ENCODE measurements at places on chromosomes 2 and 18. TPM values are rescaled to one million over a fixed set of nuclear protein-coding genes. Genes with fewer than 3 reads are reported as not detected.

SP5 gene
- 1.7 TPM for total RNA-seq

RNF125 gene
- 3.7 TPM for total RNA-seq

CEP76 gene
- total RNA-seq, result 8.6 TPM

ITPRIPL1 gene
- total RNA-seq, result 1.5 TPM

FHOD3 gene
- total RNA-seq, result 5.6 TPM

TPGS2 gene
- 171 TPM for total RNA-seq

CYTIP gene
- total RNA-seq, result 12.5 TPM

UNC80 gene
- 0.25 TPM for total RNA-seq

- no peak overlapping the region for H3K27ac ChIP-seq
- DNase-seq, result no peak
- no peaks in the 10 kb centered on the region for H3K4me1 ChIP-seq
- H3K27me3 ChIP-seq, result no peaks in the 10 kb centered on the region
- H3K4me3 ChIP-seq, result no peak overlapping the region
These were observed 106.6 kb upstream of the MSH6 start for GRCh38 chr2:47676261-47676926.

GRCh38 chr18:32049393-32050171 lies 31.0 kb downstream of the RNF125 start:
- DNase-seq, result no peak
- peaks cover 11% of the 10 kb centered on the region for H3K4me1 ChIP-seq
- H3K4me3 ChIP-seq, result no peak overlapping the region
- no peak overlapping the region for H3K27ac ChIP-seq
- H3K36me3 ChIP-seq, result no peaks in the 10 kb centered on the region

GRCh38 chr2:185643434-185643833 lies 95.2 kb upstream of the FSIP2 start:
- no peaks in the 10 kb centered on the region for H3K4me1 ChIP-seq
- H3K27me3 ChIP-seq, result no peaks in the 10 kb centered on the region
- H3K27ac ChIP-seq, result no peak overlapping the region
- no peak for DNase-seq

DNA sequence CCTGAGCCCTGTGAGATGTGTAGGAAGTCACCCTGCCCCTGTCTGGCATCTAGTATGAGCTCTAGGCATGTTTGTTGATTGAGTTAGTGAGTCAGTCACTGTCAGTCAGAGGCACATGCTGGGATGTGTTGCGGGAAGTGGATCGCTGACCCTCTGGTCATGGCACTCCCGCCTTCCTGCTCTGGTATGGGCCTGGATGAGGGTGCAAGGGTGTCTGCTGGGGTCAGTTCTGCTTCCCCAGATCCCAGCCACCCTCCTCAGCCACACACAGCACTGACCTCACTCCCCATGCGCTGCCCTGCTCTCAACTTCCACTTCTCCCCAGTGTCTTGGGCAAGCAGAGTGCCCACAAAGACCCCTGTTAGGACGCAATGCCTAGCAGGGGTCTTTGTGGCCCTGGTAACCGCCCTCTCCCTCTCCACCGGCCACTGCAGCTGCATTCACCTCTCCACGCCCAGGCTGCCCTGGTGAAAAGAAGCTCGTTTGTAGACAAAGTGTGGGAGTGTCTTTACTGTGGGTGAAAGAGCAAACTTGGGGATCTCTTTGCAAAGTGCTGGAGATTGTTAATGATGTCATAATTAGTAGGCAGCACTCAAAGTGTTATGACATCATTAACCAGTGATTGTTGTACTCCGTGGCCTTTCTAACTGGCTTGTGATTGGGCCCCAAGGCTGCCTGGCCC lies 252.1 kb downstream of the LDLRAD4 start:
- no peak overlapping the region for H3K27ac ChIP-seq
- no peaks in the 10 kb centered on the region for H3K4me1 ChIP-seq
- DNase-seq, result no peak
- no peak overlapping the region for H3K4me3 ChIP-seq
- H3K36me3 ChIP-seq, result no peaks in the 10 kb centered on the region

DNA sequence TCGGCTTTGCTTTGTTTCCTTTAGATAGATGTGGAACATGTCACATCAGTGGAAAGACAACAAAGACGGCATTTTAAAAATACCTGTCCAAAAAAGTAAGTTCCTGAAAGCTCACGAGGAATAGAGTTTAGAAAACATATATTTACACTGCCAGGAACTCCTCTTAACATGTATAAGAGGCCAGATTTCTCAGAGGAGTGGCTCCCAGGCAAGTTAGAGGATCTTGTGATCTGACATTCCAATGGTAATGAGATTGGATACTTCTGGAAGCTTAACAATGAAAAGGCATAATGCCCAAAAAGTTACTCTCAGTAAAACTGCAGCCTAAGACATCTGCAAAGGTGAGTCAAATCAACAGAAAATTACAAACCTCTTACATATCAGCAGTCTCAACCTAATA lies 77.1 kb downstream of the CYRIA start:
- no peak for DNase-seq
- no peak overlapping the region for H3K4me3 ChIP-seq
- H3K27me3 ChIP-seq, result no peaks in the 10 kb centered on the region
- no peaks in the 10 kb centered on the region for H3K4me1 ChIP-seq

- peak; percentile 18 for DNase-seq
- no peaks in the 10 kb centered on the region for H3K36me3 ChIP-seq
- no peak overlapping the region for H3K4me3 ChIP-seq
- H3K27me3 ChIP-seq, result no peaks in the 10 kb centered on the region
These were observed 166.4 kb downstream of the TMEM18 start for GRCh38 chr2:510839-511238.

DNA sequence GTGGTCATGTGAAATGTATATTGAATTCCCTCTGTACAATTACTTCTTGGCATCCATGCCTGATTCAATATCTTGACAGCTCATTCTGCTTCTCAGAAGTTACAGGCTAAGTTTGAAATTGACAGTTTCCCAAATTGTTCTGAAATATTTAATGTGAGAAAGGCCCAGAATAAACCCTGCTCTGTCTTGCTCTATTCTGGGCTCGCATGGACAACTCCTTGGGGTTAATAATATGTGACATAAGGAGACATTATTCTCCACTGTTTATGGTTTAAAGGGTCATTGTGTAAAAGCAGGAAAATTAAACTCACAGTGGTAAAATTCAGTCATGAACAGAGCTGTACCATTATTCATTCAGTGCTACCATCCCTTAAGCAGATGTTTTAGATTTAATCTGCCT lies 160.7 kb upstream of the CNTNAP5 start:
- no peaks in the 10 kb centered on the region for H3K4me1 ChIP-seq
- no peak for DNase-seq
- H3K27me3 ChIP-seq, result no peaks in the 10 kb centered on the region

DNA sequence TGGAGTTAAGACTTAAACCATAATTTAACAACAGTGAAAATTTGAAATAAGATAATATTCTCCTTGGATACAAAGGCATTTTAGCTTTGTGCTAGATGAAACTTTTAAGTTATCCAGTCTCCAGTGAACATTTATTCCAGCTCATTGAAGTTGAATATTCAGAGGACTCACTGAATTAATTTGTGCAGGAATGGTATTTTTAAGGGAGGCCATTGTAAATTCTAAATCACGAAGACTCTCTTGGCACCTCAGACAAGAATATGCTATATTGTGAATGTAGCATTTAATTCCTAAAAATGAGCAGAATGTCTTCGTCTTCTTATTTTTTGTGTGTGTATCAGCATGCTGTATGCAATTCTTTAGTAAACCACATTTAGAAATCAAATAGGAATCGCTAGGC lies 731.7 kb upstream of the RAB6C start:
- no peak for DNase-seq
- no peak overlapping the region for H3K27ac ChIP-seq
- H3K36me3 ChIP-seq, result no peaks in the 10 kb centered on the region
- no peaks in the 10 kb centered on the region for H3K27me3 ChIP-seq
- H3K4me3 ChIP-seq, result no peak overlapping the region

GRCh38 chr2:48424356-48424755 lies 105.6 kb upstream of the STON1 start:
- H3K4me1 ChIP-seq, result peaks cover 9% of the 10 kb centered on the region
- DNase-seq, result no peak
- H3K27ac ChIP-seq, result no peak overlapping the region
- no peaks in the 10 kb centered on the region for H3K27me3 ChIP-seq
- H3K4me3 ChIP-seq, result no peak overlapping the region

- DNase-seq, result no peak
- no peaks in the 10 kb centered on the region for H3K27me3 ChIP-seq
- no peak within 1 kb of the TSS for H3K27ac ChIP-seq
- H3K4me3 ChIP-seq, result peak within 1 kb of the TSS; percentile 20
These were observed at the start of gene DAW1 for GRCh38 chr2:227871375-227871791. Gene DAW1, plus strand, starts transcription at chr2:227871631. Its CDS starts 59 bp downstream, at chr2:227871690.

DNA sequence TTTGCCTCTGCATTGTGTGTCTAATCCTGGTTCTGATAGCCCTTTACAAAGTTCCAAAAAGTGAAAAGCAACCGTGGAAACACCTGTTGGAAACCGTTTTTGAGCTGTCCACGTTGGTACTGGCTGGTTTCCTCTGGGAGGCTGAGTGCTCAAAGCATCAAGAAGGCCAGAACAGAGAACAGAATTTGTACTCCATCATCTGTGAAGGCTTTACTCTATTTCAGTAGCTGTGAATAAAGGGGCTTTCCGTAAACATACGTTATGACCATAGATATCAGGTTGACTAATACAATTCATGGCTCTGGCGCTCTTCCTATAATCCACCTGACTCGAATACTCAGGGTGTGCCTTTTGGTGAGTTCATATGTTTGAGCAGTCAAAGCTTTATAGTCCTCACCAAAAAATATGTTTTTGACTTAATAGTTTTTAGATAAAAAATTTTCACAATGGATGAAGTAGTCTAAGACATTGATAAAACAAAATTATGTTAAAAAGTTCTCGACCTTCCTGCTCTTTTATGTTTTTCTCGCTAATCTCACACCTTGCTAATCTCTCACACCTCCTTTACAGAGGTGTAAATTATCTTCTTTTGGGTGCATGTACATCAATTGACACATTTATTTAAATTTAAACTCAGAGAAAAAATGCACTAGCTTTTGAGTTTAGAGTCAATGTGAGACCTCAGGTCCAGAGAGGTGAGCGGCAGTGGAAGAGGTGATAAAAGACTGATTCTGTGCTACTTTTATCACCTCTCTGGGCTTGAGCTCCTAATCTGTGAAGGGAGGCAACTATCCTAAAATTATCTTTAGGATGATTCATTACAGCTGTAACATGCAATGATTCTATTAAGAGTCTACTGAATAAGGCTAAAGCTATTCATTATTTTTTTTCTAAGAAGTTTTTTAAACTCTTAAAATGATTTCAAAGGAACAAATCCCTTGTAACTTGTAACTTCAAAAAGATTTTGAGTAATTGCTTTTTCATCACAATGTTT lies 65.3 kb downstream of the CXCR4 start:
- H3K4me3 ChIP-seq, result no peak overlapping the region
- no peak for DNase-seq
- H3K36me3 ChIP-seq, result no peaks in the 10 kb centered on the region
- H3K27me3 ChIP-seq, result no peaks in the 10 kb centered on the region
- H3K4me1 ChIP-seq, result no peaks in the 10 kb centered on the region

- peaks cover 19% of the 10 kb centered on the region for H3K4me1 ChIP-seq
- H3K27me3 ChIP-seq, result no peaks in the 10 kb centered on the region
- no peaks in the 10 kb centered on the region for H3K36me3 ChIP-seq
- H3K27ac ChIP-seq, result peak overlapping the region; percentile 54
- no peak overlapping the region for H3K4me3 ChIP-seq
These were observed 206.0 kb upstream of the TNP1 start for GRCh38 chr2:217065695-217066405.

DNA sequence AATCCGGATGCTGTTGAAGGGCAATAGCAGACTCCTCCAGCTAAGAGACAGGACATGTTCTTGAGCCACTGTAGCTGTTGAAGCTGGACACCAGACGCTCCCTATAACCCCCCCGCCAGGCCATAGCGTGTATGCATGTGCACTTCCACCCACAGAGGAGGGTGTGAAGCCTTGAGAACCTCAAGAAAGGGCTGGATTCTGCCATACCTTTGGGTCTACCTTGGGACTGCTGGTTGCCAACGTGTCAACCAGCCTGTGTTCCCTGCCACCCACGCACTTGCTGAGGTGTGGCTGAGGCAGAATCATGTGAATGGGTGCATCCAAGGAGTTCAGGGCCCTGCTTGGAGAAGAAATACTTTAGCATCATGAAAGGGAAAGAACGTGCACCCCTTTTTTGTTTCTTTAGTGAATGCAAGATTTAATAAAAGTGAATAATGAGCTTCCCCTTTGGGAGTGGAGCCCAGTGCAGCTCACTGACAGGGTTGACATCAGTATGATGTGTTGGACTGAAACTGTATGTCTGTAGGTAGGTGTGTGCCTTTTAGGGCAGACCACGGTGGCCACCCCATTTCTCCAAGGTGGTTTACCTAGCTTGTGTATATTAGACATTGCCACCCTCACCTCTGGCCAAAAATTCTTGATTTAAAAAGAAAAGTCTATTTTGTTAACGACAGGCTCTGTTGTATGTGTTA lies 198.3 kb downstream of the MGAT5 start:
- H3K27ac ChIP-seq, result no peak overlapping the region
- peaks cover 5% of the 10 kb centered on the region for H3K36me3 ChIP-seq

DNA sequence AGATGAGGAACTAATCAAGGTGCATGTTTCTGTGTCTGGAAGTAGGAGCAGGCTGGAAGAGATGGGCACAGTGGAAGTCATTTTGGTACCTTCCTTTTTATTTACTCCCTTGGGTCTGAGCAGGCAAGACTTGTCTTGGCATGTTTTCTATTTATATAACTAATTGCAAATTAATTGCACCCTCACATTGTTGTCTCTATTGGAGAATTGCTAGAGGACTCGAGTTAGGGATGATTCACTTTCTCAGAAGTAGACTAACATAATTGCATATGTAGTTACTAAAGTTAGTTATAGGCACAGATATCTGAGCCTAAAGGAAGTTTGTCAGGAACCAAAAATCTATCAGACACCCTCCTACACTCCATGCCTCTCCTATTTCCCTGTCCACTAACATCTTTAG lies 92.8 kb upstream of the NRP2 start:
- no peaks in the 10 kb centered on the region for H3K27me3 ChIP-seq
- H3K36me3 ChIP-seq, result no peaks in the 10 kb centered on the region
- no peaks in the 10 kb centered on the region for H3K4me1 ChIP-seq
- H3K4me3 ChIP-seq, result no peak overlapping the region

DNA sequence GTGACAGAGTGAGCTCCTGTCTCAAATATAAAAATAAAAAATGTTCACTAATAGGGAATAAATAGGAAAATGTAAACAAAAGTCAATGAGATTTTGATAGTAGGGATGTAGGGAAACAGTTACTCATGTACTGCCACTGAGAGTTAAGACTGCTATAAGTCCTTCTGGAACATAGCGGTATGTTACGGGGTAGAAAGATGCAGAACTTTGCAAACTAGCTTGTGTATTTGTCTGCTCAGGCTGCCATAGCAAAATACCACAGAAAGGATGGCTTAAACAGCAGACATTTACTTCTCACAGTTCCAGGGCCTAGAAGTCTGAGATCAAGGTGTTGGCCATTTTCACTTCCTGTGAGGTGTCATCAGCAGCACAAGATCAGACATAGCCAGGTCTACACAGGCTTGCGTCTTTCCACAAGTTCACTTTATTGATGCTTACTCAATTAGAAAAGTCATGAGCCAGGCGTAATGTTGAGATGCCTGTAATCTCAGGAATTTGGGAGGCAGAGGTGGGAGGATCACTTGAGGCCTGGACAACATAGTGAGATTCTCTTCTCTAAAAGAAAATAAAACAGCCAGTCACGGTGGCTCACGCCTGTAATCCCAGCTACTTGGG lies 8.8 kb downstream of the TXNDC2 start:
- no peaks in the 10 kb centered on the region for H3K27me3 ChIP-seq
- no peak overlapping the region for H3K27ac ChIP-seq
- H3K4me1 ChIP-seq, result no peaks in the 10 kb centered on the region
- H3K4me3 ChIP-seq, result no peak overlapping the region
- no peaks in the 10 kb centered on the region for H3K36me3 ChIP-seq

- no peak for DNase-seq
- H3K4me3 ChIP-seq, result no peak overlapping the region
- no peak overlapping the region for H3K27ac ChIP-seq
- no peaks in the 10 kb centered on the region for H3K36me3 ChIP-seq
- H3K27me3 ChIP-seq, result no peaks in the 10 kb centered on the region
These were observed 60.0 kb upstream of the LRP1B start for GRCh38 chr2:142190805-142191204.

Measured in vagina (tissue), 2 donors.